Endothelial cell (in vitro differentiated cells): ENCODE measurements at places on chromosomes 7 and 10.
A peak's percentile ranks its signal among the peaks of the same experiment; 100 is the strongest.

DNA sequence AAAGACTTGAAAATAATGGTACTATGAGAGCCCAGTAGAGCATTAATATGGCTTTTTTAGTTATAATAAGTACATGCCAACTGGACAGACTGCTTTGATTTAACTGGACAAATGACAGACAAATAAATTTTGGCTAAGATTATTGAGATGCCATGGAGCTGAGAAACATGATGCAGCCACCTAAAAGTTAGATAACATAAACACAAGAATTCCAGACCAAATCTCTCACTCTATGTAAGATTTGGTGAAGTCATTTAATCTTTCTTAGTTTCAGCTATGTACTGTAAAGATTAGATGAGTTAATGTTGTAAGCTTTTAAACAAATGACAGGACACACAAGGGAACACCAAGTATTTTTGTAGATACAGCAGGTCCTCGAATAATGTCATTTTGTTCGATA, 118.2 kb downstream of the CACNA2D1 start:
- H3K4me3 ChIP-seq, result no peak overlapping the region
- DNase-seq, result no peak
- H3K27ac ChIP-seq, result no peak overlapping the region
- H3K36me3 ChIP-seq, result no peaks in the 10 kb centered on the region

- no peak overlapping the region for H3K4me3 ChIP-seq
- H3K27me3 ChIP-seq, result no peaks in the 10 kb centered on the region
- no peaks in the 10 kb centered on the region for H3K36me3 ChIP-seq
- H3K27ac ChIP-seq, result no peak overlapping the region
These were observed 103.6 kb downstream of the AHR start for GRCh38 chr7:17401791-17402627.

DNA sequence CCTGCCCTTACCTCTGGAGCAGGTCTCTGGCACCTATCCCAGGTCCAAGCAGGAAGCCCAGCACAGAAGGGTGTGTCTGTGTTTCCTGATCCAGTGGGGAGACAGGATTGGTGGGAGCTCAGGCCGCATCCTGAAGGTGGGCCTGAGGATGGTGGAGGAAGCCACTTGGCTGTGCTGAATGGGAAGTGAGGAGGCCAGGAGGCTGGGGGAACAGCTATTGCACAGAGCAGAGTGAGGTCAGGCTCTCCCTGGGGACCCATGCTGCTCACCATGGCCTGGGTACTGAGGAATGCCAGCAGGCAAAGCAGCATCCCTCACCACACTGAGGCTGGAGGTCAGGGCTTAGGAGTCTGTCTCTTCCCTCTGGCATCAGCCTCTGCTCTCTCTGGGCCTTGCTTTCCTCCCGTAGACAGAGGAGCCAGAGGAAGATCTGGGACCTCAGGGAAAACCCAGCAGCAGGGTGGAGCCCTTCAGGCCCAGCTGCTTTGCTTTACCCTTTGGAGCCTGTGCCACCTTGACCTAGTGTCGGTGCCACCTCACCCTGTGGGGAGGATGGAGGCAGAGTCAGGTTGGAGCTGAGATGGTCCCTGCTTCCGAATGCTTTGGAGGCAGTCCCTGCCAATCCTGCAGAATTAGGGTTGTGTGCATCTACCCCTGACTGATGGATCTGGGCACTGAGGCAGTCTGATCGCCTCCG, 39.0 kb downstream of the CDH23 start:
- H3K4me1 ChIP-seq, result peaks cover 16% of the 10 kb centered on the region
- no peaks in the 10 kb centered on the region for H3K36me3 ChIP-seq
- DNase-seq, result no peak
- peaks cover 6% of the 10 kb centered on the region for H3K27me3 ChIP-seq
- no peak overlapping the region for H3K27ac ChIP-seq
- no peak overlapping the region for H3K4me3 ChIP-seq

GRCh38 chr10:132654708-132655661, 117.4 kb downstream of the INPP5A start:
- no peaks in the 10 kb centered on the region for H3K4me1 ChIP-seq
- H3K27me3 ChIP-seq, result peaks cover 10% of the 10 kb centered on the region
- H3K27ac ChIP-seq, result no peak overlapping the region
- H3K36me3 ChIP-seq, result peaks cover 15% of the 10 kb centered on the region
- peak; percentile 81 for DNase-seq

- H3K36me3 ChIP-seq, result peaks cover 11% of the 10 kb centered on the region
- H3K4me3 ChIP-seq, result peak overlapping the region; percentile 16
- no peak for DNase-seq
- peaks cover 6% of the 10 kb centered on the region for H3K27me3 ChIP-seq
These were observed 2.0 kb upstream of the PANK1 start for GRCh38 chr10:89646889-89647657.

DNA sequence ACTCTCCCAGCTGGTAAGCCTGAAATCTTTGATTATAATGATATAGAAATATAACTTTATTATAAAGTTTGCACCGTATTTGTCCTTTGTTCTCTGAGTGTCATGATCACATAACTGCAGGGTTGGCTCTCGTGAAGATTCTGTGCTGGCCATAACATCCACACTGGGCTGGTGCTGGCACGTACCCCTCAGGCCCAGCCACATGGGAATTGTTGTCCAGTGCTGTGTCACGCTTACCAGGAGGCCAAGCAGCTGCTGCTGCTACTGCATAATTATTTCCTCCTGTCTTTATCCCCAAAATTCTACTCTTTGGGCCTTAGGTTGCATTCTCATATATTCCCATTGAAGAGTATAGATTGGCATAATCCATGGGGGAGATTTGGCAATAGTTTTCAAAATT, 20.8 kb upstream of the UCN3 start:
- no peak overlapping the region for H3K27ac ChIP-seq
- no peak overlapping the region for H3K4me3 ChIP-seq
- no peaks in the 10 kb centered on the region for H3K4me1 ChIP-seq
- no peak for DNase-seq
- no peaks in the 10 kb centered on the region for H3K36me3 ChIP-seq
- no peaks in the 10 kb centered on the region for H3K27me3 ChIP-seq

- H3K4me1 ChIP-seq, result no peaks in the 10 kb centered on the region
- DNase-seq, result no peak
- peaks cover 1% of the 10 kb centered on the region for H3K27me3 ChIP-seq
These were observed 87.0 kb downstream of the IPMK start for GRCh38 chr10:58180666-58181065.

DNA sequence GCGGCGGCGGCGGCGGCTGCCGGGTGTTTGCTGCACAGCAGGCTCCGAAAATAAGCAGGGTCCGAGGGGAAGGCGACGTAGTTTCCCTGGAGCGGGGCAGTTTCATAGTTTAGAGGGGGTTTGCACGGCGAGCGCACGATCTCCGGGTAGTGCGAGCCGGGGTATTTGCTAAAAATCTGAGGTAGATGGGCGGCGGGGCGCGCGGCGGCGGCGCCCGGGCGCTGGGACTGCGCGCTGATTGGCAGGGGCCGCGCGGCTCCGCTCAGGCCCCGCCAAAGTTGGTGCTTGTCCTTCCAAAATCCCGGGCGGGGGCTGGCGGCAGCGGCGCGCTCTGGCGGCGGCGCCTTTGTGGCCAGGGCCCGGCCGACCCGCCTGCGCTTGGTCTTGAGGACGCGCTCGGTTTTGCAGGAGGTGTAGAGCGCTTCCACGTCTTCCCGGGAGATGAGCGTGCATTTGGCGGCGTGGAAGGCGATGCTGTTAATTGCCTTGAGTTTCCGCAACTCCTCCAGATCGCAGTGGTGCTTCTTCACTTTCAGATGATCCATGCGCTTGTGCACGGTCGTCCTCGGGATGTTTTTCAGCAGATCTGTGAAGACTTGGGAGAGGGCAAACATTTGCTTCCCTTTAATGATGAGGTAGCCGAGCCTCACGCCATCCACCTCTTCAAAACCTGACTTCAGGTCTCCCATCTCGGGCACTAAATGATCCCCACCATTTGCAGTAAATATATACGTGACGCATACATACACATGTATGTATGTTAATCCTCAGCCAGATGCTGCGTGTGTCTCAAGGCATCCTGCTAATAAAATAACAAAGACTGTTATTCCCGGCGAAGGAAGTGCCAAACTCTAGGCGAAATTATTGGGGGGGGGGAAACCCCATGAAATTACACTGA, 8.1 kb downstream of the SKIDA1 start:
- peak overlapping the region; percentile 97 for H3K4me3 ChIP-seq
- peak; percentile 31 for DNase-seq
- peaks cover 9% of the 10 kb centered on the region for H3K27me3 ChIP-seq
- H3K4me1 ChIP-seq, result peaks cover 62% of the 10 kb centered on the region
- peak overlapping the region; percentile 95 for H3K27ac ChIP-seq

- peaks cover 15% of the 10 kb centered on the region for H3K36me3 ChIP-seq
- no peak for DNase-seq
- peak overlapping the region; percentile 88 for H3K27ac ChIP-seq
- H3K4me1 ChIP-seq, result peaks cover 33% of the 10 kb centered on the region
- H3K27me3 ChIP-seq, result peaks cover 10% of the 10 kb centered on the region
These were observed 619 bp upstream of the LMTK2 start for GRCh38 chr7:98105942-98106544.

DNA sequence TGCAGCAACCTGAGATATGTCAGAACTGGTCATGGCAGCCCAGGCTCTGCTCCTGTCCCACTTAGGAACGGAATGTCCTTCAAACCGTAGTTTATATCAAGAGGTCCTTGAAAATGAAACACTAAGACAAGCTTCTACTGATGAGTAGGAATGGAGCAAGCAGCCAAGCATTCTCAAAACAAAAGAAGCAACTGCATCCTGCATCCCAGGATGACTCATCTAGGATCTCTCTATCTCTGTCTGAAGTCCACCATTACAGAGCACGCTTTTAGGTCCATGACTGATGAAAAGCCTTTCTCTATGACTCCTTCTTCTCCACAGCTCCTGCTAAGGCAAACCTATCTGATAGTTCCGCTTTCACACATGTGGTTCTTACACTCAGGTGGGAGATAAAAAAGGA, 16.3 kb downstream of the MBL2 start:
- no peaks in the 10 kb centered on the region for H3K36me3 ChIP-seq
- H3K27ac ChIP-seq, result no peak overlapping the region
- H3K4me1 ChIP-seq, result peaks cover 4% of the 10 kb centered on the region
- H3K27me3 ChIP-seq, result peaks cover 2% of the 10 kb centered on the region
- DNase-seq, result no peak

- H3K4me1 ChIP-seq, result peaks cover 31% of the 10 kb centered on the region
- H3K36me3 ChIP-seq, result no peaks in the 10 kb centered on the region
- DNase-seq, result no peak
- H3K4me3 ChIP-seq, result no peak overlapping the region
- peaks cover 2% of the 10 kb centered on the region for H3K27me3 ChIP-seq
- no peak overlapping the region for H3K27ac ChIP-seq
These were observed 6.9 kb upstream of the HYCC1 start for GRCh38 chr7:23020742-23021401.
